Activated CD8-positive, alpha-beta memory T cell treated with anti-CD3 and anti-CD28 coated beads, Interleukin-2, amount 10 ng/mL, durations not matched to agents 7 days and 5 days (primary cell): ENCODE measurements at places on chromosomes 16 and 17.

DNA sequence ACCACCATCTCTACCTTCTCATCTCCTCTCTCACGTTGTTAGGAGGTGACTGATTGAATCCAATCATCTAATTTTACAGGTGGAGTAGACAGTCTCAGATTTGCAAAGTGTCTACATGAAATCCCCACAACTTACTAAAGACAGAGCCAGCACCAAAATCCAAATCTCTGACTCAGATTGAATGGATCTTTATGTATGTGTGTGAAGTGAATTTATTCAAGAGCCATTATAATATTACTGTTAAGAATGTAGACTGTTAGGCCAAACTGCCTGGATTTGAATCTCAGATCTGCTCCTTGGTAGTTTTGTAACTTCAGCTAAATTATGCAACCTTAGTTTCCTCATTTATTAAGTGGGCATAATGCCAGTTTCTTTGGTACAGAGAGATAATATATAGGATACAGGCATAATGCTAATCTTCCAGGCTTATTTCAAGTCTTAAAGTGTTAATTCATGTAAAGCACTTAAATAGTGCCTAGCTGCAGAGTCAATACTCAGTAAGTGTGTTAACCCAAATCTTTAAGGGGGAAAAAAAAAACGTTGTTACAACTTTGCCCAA is 12.7 kb downstream of the CNEP1R1 start:
- DNase-seq = no peak

GRCh38 chr16:11262915-11263314 is 6.2 kb downstream of the TNP2 start:
- no peak for DNase-seq

DNA sequence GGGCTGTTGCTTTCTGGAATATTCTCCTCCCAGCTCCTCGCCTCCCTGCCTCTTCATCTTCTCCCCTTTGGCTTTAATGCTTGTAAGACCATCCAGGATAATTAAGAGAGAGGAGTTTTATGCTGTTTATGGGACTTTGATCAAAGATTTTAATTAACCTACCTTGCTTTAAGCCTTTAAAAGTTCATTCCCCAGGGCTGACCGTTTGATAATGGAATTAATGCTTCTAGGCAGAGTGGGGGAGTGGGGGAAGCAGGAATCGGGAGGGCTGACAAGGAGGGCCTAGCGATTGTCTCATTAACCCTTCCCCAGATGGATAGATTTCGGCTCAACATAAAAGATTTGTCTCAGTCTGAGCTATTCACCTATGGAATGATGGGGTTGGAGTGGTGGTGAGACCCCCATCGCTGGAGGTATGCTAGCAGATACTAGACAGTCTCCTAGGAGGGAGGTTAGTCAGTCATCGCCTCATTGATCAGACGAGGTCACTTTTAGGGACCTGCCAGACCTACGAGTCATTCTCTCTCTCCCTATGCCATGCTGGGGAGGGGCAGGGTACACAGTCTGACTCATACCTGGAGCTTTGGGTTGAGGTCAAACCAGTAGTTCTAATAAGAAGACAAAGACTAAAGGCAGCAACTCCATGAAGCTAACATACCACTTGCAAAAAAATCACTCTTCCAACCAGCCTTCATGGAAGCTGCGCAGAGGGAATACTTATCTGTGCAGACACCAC is 236.6 kb upstream of the NLRP1 start:
- DNase-seq = no peak

- DNase-seq = no peak
These were observed 16.6 kb upstream of the CYB5B start for GRCh38 chr16:69407702-69408323.

- DNase-seq = no peak
These were observed 11.2 kb upstream of the ADAM11 start for GRCh38 chr17:44747566-44747965.

DNA sequence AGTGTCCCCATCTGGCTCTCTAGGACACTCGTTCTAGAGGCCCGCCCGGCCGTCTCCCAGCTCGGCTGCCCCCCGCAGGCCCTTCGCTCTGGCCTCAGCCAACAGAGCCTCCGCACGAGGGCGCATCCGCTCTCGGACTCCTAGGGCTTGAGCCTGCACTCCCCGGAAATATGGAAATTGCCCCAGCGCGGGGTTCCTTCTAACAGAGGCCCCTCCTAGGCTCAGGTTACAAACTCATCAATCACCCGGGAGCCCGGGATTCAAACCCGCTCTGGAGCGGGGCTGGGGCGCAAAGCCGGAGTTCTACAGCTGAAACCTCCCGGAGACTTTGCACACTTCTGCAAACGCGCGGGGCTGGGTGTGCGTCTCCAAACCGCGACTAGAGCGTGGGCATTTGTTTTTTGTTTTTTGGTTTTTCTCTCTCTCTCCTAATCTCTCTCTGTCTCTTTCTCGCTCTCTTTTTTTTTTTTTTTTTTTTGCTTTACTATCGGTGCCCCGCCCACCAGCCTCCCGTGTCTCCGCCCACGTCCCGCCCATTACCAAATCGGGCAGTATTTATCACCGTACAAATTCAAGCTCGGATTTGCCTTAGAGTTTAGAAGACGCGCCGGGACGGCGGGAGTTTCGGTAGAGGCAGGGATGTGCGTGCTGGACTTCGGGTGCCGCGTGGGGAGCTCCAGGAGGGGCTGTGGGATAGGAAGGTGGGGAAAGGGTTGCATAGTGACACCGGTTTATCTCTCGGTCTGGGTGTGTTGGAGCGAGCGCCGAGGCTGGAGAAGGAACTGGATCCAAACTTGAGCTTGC is 2.4 kb upstream of the FOXL1 start:
- peak; percentile 62 for DNase-seq

DNA sequence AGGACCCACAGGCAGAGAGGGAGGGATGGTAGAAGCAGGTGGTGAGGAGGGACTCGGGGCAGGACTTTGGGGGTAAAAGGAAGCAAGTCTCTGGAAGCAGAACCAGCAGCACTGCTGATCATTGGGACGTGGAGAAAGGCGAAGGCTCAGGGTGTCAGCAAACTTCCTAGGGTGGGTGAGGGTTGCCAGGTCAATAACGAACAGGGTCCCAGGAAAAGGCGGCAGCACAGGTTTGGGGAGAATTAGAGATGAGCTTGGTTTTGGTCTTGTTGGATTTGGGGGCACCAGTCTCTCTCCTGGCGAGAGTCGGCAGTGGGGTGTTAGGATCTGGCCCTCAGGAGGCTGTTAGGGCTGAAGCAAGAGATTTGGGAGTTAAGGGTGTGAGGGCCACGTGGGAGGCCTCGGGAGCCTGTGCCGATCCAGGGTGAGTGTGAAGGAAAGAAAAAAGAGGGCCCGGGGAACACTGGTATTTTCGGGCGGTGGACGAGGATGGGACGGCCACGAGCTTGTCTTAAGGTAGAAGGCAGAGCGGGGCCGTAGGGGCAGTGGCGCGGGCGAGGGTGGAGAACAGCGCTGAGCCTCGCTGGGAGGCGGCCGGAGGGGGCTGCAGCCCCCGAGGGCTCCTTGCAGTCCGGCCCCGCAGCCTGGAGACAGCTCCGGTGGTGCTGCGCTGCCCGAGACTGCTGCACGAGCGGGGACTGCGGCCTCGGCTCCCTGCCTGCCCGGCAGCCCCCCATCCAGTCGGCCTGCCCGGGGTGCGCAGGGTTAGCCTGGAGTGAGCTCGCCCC is 765 bp upstream of the ADORA2B start:
- no peak for DNase-seq

DNA sequence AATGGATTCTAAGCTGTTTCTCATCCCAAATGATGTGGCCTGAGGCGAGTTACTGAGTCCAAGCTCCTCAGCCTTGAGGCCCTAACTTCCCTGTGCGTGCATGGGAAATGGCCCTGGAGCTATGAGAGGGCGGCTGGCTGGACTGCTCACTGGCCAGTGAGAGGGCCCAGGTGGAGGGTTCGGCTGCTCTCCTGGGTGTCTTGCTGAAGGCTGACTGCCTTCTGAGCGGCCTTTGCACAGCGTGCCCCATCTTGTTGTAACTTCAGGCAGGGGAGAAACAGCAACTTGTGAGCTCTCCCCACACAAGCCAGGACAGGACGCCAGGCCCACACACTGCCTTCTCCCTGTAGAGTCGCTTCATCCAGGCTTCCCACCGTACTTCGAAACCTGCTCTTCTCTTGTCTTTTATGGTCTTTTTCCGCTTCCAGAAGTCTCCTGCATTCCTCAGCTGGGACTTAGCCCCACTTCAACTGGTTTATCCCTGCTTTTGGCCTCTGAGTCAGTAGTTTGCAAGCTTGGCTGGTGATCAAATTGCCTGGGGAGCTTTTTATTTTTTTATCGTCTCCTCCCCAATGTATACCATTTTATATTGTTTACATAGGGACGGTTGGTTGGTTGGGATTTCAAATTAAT is 13.3 kb downstream of the CDH3 start:
- no peak for DNase-seq

- no peak for DNase-seq
These were observed 15.4 kb downstream of the RHBDL3 start for GRCh38 chr17:32281011-32281451.

- DNase-seq = peak; percentile 75
These were observed at the start of gene RHOT1 for GRCh38 chr17:32142038-32142856. RHOT1 (plus strand) TSS chr17:32142502; CDS start chr17:32142693, 191 bp downstream.

DNA sequence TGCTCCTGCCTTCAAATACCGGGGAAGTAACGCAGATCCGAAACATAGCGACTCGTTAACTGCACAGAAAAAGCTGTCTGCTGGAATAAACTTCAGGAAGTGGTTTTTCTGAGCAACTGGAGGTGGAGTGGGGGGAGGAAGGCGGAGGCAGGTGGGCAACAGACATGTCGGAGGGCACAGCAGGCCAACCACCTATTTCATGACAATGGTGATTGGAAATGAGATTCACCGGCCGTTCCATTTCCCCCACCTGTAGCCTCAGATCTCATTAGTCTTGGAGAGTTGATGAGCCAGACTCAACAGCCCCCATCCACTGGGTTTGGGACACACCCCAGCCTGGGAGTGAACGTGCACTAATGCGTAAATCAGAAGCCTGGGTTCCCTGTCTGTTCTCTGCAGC is 7.7 kb upstream of the PECAM1 start:
- DNase-seq = peak; percentile 56

GRCh38 chr17:19904412-19904811 is 36.7 kb upstream of the ULK2 start:
- no peak for DNase-seq

- DNase-seq = peak; percentile 46
These were observed 13.4 kb upstream of the CRISPLD2 start for GRCh38 chr16:84806256-84806889.

GRCh38 chr16:71916397-71916920 is 21.1 kb downstream of the IST1 start:
- no peak for DNase-seq

GRCh38 chr17:45847101-45847500 is 2.4 kb downstream of the SPPL2C start:
- DNase-seq = no peak

- DNase-seq = peak; percentile 52
These were observed 96.9 kb downstream of the RAB11FIP4 start for GRCh38 chr17:31488264-31488981.

- no peak for DNase-seq
These were observed 33.0 kb upstream of the GUCY2D start for GRCh38 chr17:7969433-7969832.

DNA sequence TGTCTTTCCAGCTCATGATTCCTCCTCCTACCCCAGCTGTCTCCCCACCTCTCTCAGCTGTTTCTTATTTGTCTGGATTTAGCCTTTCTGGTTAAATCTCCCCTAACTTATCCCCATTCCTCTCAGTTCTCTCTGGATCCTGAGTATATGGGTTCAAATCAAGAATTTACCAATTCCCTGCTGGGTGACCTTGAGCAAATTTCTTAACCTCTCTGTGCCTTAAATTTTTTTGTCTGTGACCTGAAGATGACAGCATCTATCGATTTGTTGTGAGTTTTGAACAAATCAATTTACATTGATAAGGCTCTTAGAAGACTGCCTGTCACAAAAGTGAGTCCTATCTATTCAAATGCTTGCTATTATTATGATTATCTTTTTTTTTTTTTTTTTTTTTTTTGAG is 2.0 kb upstream of the KCNG4 start:
- no peak for DNase-seq

GRCh38 chr16:81436386-81436785 is 8.2 kb upstream of the CMIP start:
- DNase-seq = no peak

- DNase-seq = no peak
These were observed 211.9 kb downstream of the STX8 start for GRCh38 chr17:9363440-9364350.

DNA sequence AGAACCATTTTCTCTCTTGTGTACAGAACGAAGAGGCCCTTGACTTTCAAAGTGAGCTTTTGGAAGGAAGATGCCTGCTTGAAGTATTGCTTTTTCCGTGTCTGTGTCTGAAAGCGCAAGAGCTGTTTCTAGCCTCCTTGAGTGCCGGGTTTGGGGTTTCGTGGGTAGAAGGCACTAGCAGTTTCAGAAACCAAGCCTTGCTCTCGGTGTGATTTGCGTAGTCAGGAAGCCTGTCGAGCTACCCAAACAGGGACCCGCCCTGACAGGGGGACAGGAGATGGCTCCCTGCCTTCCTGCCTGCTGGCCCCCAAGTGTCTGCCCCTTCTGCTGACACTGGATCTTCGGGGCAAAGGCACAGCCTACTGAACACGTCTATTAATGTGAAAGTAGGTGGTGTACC is 322.0 kb downstream of the MAF start:
- DNase-seq = peak; percentile 88

DNA sequence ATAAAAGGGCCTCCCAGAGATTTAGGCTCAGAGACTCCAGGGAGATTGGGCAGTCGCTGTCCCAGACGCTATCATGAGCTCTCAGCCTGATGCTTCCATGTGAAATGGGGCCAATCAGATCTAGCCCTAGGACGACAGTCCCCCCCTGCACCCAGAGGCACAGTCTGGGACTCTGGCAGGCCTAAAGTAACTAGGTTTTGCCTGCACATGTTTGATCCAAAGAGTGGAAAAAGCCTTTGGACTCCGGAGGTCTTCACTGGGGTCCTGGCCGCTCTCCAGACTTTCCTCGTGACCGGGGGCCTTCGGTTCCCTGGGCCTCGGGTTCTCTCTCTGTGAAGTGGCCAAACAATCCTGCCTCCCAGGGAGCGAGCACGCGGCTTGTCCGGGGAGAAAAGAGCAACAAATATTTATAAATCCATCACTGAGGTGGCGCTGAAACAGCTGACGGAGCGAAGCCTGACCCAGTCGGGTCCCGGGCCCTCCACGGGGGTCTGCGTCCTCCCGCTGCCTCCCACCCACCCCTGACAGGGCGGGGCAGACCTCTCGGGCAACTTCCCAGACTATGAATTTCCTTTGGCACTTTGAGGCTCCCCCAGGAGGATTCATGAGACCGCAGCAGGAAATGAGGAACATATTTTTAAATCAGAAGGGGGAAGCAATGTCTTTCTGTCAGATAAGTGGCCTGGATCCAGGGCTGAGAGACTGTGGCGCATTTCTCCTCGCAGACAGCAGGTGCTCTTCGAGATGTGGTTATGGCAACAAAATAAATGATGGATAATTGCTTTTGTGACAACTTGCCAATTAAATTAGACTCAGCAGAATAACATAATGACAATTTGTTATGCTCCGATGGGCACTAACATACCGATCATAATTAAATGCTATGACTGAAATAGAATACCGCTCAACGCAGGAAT is 38.9 kb downstream of the MRPS23 start:
- no peak for DNase-seq

DNA sequence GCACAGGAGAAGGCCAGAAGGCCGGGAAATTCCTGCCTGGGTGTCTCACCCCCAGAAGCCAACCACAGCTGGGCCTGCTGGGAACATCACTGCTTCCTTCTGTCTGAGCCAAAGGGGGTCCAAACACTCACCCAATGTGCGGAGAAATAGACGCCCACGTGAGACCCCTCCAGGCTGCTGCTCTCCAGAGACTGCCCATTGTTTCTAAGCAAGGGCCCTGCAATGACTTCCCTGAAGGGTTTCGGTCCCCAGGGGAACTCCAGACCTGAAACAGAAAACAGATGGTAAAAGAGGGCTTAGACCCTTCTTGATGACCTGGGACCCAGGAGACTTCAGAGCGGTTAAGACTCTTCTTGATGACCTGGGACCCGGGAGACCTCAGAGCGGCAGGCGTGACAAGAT is 41.3 kb downstream of the MRM3 start:
- DNase-seq = no peak
